ENCODE measurements at places on chromosomes 7 and 10.

DNA sequence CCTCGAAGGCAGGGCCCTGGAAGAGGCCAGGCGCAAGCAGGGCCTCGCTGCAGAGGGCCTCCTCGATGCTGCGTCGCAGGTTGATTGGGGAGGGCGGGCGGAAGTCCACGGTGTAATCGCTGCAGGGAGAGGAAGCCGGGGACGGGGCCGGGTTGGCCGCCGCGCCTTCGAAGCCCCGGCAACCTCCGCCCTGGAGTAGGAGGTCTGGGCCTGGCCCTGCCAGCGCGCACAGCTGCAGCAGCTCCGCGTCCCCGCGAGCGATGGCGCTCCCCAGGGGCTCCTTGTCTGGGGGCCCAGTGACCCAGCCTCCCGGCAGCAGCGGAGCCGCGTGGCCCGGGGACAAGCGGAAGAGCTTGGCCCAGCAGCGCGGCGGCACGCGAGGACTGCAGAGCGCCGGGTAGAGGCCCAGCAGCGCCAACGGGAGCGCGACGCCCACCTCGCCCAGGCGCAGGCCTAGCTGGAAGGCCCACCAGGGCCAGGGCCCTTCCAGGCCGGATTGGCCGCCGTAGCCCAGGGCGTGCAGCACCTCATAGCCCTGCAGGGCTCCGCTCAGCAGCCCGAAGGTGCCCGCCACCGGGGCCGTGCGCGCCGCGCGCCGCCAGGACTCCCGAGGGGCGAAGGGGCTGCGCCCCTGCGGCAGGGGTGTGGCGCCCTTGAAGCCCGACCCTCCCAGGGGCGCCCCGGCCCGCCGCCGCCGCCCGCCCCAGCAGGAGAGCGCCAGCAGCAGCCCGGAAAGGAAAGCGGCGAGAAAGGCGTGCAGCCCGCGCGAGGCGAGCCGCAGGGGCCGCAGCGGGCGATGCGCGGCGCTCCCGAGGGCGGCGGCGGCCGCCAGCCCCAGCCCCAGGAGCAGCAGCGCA is 7.8 kb upstream of the RBM28 start:
- DNase-seq: no peak

DNA sequence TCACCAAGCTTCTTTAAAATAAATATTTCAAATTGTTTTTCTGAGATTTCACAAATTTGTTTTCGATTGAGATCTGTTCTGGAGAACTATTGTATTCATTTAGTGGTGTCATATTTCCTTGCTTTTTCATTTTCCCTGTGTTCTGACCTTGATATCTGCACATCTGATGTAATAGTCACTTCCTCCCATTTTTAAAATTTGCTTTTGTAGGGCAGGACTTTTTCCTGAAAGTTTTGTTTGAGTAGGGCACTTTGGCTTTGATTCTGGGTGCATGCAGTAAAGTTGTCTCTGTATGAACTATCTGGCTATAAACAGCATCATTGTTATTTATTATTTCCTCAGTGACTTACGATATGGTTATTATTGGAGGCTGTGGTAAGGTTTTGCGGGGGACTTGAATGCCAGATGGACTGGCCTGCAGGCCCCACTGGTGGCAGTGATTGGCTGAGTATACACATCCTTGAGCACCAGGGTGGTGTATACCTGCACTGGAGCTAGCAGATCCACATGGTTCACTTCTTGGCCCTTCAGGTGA is 83.6 kb downstream of the CSTF2T start:
- DNase-seq: no peak

DNA sequence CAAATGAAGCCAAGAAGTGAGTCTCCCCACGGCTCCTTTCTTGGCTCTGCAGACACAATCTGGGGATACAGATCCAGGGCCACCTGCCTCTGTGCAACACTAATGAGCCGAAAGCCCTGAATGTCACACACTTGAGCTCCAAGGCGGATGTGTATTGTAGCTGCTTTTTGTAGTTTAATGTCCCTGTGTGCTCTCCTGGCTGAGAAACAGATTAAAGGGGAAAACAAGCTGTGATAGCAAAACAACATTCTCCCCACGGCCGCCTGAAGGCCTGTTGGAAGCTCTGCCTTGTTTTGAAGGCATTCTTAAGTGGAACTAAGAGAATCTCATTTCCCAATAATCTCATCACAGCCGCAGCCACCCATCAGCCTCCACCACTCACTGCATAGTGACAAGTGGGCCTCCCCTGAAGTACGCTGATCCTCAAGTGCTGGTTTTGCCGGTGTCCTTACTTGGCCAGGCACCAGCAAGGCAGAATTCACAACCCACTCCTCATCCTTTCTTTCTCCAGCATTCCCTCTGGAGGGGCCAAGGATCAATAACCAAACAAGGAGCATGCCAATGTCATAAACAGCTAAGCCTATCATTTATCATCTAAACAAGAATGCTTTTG is 44.4 kb upstream of the AMPH start:
- DNase-seq: no peak

DNA sequence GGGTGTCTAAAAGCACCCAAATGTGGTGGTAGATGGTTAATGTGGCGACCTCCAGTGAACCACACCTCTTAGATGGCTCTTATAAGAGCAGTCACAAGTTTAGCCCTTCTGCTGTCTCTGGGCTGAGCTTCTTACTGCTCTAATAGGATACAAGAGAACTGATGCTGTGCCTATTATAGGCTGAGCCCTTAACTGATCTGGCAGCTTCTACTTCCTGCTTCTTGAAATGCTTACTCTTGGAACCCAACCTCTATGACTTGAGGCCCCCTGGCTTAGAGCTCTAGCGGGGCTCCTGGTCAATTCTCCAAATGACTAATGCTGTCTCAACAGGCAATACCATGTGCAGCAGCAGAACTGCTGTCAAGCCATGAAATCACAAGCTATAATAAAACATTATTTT is 35.0 kb upstream of the LSM8 start:
- DNase-seq: no peak

GRCh38 chr7:134787064-134787463 is 7.6 kb downstream of the CALD1 start:
- no peak for DNase-seq

- DNase-seq: no peak
Measured at GRCh38 chr7:117993377-117994003, 120.2 kb upstream of the CTTNBP2 start.

GRCh38 chr10:17109475-17110207 is 20.0 kb downstream of the CUBN start:
- no peak for DNase-seq

- no peak for DNase-seq
Measured at GRCh38 chr7:142349670-142350405, 92.0 kb upstream of the PRSS58 start.

- no peak for DNase-seq
Measured at GRCh38 chr7:1562597-1563051, 6.6 kb upstream of the TMEM184A start.

GRCh38 chr10:80730522-80730921 is 192.8 kb downstream of the SH2D4B start:
- DNase-seq: no peak

DNA sequence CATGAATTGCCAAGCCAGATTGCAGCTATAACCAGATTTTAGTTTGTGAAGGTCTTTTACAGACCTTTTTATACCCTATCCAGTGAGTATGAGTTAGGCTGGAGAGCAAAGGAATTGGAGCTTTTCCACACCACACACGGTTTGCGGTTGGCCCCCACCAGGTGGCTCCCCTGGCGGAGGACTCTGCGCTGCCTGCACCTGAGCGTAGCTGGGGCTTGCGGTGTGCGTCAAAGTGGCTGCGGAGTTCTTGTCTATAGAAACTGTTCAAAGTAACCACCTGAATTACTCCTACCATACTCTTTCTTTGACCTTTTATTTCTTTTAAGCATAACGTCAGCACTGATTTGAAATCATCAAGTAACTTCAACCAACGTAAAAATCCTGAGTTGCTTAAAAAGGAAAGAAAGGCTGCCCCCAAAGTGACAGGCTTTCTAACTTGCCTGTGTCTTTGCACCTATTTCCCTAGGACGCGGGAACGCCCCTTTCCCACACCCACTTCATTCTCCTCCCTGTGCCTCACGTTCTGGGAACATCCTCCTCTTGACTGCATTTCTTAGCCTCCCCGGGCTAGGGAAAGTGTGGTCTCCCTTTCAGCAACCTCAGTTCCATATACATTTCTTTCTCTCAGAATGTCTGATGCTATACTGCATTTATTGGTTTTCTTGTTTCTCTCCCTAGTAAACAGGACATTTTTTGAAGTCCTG is 47.6 kb upstream of the TMEM72 start:
- no peak for DNase-seq

DNA sequence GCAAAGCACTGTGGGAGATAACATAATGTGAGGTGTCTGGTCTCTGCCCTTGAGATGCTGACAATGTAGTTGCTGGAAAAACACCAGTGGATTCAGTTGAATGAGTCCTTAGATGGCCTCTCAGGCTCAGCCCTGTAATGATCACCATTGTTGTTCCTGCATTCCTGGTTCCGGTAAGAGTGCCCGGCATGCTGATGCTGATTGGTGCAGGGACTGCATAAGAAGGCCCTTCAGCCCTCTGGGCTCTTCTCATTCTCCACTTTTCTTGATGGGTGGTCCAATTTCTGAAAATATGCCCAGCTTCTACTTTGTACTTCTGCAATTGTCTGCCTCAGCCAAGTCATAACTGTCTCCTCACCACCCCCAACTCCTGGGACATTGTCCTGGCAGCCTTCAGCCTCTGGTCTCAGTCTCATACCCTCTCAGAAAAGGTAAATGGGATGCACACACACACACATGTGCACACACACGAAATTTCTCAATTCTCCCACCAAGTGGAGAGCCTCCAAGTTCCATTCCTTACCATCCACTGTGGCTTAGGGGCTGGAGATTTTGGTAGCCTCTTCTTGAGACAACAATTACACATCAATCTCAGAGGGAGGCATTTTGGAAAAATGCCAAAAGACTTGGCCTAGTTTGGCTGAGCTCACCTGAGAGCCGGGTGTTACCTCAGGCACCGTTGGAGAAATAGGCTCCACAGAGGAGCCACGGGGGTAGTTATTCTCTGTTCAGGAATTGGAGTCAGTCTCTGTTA is 314.9 kb downstream of the RPS24 start:
- DNase-seq: no peak

- no peak for DNase-seq
Measured at GRCh38 chr10:126564326-126564888, 106.1 kb downstream of the C10orf90 start.

DNA sequence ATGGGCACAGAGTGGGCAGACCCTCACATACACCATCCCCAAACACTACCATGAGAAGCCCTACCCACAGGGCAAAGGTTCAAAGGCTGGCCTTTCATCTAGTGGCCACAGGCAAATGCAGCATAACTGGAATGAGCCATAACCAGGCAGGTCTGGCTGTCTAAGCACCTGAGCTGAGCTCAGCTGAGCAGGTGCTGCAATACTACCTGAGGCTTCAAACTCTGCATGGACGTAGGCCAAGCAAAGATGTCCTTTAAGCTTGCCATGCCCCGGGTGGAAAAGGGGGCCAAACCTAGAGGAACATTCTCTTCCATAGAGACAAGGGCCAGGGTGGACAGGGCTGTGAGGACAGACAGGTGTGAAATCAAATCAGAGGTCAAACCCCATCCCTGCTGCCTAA is 65.3 kb upstream of the CAMK2B start:
- no peak for DNase-seq

DNA sequence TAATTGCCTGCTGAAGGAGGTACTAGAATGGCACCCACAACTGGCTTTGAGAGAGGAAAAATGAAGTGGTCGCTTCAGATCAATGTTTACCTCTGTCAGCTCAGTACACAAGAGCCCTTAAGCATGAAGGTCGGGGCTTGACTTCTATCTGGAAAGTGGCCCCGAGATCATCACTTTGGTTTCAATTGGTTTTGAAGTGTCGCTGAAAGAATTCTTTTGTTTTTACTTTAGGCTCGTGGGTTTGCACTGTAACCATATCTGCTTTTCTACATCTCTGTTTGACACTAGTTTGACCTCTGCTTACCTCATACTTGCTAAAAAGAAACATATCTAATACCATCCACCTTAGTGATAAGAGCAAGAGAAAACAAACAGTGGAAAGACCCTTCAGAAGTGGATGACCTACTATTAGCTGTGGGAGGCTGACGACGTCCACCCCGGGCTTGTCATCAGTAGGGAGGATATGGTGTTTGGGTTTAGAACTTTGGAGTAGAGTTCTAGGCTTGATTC is 361.8 kb downstream of the GATA3 start:
- DNase-seq: no peak

DNA sequence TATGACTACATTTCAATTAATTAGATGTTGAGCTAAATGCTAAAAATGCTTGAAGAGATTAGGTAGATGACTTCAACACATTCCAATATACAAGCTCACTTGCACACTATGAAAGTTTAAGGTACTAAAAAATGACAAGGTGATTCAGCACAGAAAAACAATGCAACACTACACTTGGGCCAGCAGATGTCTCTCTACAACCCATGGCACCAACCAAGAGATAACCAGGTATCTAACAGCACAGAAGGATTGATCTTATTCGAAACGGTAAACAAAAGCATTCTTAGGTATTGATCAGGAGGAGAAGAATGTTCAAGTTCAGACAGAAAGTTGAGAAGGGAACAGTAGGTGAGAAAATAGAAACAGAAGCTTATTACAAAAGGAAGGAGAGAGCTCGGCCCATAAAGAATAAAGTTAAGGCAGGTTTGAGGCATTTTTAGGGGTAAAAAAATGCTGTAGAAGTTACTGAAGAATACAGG is 248.2 kb upstream of the KLF14 start:
- DNase-seq: peak; percentile 49

- no peak for DNase-seq
Measured at GRCh38 chr7:157545681-157546060, 208.9 kb downstream of the DNAJB6 start.

- no peak for DNase-seq
Measured at GRCh38 chr10:30070001-30070685, 10.8 kb upstream of the JCAD start.

GRCh38 chr10:84825330-84825729 is 496.9 kb downstream of the CCSER2 start:
- DNase-seq: no peak

DNA sequence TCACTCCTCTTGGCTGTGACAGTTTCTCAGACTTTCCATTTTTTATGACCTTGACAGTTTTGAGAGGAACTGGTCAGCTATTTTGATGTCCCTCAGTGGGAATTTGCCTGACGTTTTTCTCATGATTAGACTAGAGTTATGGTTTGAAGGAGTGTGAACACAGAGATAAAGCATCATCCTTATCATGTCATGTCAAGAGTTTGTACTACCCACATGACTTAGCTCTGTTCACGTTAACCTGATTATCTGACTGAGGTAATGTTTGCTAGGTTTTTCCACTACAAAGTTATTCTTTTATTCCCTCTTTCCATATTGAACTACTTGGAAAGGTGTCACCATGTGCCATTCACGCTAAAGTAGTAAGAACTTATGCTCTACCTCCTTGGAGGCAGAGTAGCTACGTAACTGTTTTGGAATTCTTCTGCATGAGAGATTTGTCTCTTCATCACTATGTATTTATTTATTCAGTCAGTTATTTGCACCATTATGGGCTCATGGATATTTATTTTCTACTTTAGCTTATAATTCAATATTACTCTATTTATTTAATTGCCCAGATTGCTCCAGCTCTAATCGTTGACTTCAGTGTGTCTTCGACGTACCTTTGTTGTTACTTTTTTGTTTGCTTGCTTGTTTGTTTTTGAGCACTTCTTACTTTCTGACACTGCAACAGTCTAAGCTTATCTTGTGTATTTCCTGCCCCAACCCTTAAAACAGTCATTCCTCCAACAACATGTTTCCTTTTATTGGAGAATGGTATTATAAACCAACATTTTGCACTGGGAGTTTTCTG is 50.4 kb downstream of the CPED1 start:
- DNase-seq: peak; percentile 17

- no peak for DNase-seq
Measured at GRCh38 chr10:89207801-89208551, 859 bp upstream of the CH25H start.

All from hematopoietic multipotent progenitor cell treated with erythropoietin and hydrocortisone succinate and interleukin-3 and kit ligand, for 15 days (in vitro differentiated cells).